Upper lobe of right lung (tissue), 1 donor: ENCODE measurements at places on chromosomes 3 and 15. TPM values are rescaled to one million over a fixed set of nuclear protein-coding genes. Genes with fewer than 3 reads are reported as not detected.

KNG1 gene
- total RNA-seq: 0.14 TPM

DNA sequence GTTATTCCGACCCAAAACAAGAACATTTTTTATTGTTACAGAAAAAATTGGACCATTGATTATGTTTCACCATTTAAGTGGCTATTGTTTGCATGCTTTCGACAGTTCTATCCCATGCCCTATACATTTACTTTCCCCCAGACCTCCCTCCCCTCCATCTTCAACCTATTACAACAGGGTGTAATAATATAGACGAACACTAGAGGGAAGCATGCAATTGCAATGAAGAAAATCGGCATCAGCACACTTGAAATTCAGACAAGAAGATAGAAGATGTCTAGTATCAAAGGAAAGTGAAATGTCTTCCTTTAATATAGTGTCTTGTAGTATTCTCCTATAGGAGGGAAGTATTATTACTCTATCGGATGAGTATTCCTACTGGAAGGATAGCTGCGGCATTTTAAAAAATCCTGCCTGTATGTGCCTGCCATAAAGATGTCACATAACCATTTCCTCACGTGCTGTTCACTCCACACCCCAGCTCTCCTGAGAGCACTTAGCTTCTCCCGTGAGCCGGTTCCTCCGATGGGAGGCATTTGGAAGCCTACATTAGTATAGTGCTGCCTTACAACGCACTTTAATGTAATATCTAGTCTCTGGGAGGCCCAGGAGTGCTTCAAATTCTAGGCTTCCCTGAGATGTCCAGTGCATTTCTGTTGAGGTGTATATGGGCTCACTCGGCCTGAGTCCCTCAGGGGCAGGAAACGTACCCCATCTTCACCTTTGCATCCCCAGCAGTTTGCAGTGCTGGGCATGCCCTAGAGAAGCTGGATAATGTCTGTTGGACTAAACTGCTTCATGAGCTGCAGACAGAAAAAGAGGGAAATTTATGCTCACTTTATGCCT, 17.8 kb upstream of the ERICH6 start:
- no peak for DNase-seq

DNA sequence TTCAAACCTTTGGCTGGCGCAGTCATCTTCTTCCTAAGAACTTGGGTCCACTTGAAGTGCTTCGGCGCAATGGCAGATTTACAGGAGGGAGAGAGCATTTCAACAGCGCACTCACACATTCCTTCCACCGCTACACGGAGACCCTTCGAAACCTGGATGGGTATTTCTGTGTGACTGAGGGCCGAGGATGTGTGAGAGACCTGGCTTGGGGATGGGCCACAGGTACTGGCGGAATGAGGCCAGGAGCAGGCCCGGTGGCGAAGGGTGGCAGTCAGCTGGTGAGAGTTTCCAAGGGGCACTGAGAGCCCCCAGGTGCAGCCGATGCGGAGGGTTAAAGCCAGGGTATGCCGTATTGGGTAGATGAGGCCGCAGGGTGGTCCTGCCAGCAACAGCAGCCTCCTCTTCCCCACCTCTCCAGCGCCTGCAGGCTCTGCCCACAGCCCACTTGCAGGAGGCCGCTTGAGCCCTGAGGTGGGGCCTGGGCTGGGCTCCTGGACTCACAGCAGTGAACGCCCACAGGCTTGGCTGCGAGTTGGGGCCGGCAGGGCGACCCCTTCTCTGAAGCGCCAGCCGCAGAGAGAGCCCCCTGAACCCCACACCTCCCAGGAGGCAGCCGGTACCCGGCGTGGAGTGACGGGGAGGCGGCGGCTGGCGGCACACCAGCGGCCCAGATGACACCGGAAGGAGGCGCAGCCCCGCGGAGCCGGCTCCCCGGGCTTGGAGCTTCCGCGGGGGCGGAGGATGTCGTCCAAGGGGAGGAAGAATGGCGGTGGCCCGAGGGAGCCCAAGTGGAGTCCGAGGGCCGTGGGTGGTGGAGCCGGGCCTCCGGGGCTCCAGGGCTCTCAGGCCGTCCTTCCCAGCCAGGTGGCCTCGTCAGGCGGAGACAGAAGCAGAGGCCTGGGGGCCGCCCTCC, 166.5 kb downstream of the NSMCE3 start:
- DNase-seq: no peak

SCAMP2 gene
- 115 TPM for total RNA-seq

PTPN9 gene
- total RNA-seq: 26.0 TPM

SLC15A2 gene
- total RNA-seq: 63.6 TPM

SEMA5B gene
- 2.3 TPM for total RNA-seq

DNA sequence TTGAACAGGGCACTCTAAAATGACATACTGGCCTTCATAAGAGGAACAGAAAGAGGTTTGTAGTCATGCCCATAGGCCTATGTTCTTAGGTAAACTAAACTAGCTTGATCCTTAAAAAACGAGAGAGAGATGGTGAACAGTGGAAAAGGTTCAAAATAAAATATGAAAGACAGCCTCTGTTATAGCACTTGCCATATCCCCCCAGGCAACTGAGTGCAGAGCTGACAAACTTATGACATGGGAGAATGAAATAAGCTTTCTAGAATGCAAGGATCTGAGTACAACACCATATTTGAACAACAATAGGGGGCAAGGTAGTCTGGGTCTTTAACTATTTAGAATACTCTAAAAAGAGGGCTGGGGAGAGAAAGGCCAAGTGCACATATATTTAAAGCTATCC, 700.6 kb upstream of the CFAP20DC start:
- no peak for DNase-seq

GRCh38 chr3:37635251-37635650, 226.4 kb upstream of the CTDSPL start:
- DNase-seq: no peak

SLC38A3 gene
- total RNA-seq: not detected

GRCh38 chr3:67605377-67605776, 49.0 kb downstream of the SUCLG2 start:
- DNase-seq: no peak
